Fibroblast of the aortic adventitia (primary cell): ENCODE measurements at places on chromosomes 11 and 22.

DNA sequence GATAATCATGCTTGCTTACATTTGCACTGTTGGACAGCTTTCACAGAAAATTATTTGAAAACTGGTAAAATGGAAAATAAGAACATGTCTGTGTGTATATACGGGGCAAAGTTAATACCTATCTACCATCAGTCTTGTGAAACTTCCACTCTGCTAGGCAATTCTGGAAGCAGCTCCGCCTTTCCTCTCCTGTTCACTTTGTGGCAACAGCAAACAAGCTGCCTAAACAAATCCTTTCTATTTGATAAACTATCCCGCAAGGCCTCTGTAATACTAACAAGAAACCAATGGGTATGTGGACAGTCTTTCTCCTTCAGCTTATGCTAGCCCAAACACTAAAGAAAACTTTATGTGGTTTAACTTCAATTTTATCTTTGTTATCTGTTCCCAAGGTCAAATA is 39.2 kb upstream of the RAPSN start:
- DNase-seq = no peak

- DNase-seq = no peak
Measured at GRCh38 chr22:21099578-21099977, 53.8 kb downstream of the LRRC74B start.

DNA sequence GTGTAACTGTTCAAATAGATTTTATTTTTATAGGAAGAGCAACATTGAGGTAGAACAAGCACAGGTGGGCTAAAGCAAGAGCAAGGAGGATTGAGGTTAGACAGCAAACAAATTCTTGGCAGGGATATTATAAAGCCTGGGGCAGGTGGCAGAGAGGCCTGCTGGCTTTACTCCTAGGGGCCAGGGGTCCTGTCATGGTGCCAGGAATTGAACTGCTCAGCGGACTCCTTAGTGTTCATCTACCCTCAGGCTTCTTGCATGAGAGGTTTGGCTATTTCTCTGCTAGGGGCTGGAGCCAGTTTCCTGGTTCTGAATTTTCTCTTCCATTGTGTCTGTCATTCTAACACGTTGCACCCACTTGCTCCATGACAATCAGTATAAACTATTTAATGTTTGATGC is 217.2 kb upstream of the NCAM1 start:
- no peak for DNase-seq

DNA sequence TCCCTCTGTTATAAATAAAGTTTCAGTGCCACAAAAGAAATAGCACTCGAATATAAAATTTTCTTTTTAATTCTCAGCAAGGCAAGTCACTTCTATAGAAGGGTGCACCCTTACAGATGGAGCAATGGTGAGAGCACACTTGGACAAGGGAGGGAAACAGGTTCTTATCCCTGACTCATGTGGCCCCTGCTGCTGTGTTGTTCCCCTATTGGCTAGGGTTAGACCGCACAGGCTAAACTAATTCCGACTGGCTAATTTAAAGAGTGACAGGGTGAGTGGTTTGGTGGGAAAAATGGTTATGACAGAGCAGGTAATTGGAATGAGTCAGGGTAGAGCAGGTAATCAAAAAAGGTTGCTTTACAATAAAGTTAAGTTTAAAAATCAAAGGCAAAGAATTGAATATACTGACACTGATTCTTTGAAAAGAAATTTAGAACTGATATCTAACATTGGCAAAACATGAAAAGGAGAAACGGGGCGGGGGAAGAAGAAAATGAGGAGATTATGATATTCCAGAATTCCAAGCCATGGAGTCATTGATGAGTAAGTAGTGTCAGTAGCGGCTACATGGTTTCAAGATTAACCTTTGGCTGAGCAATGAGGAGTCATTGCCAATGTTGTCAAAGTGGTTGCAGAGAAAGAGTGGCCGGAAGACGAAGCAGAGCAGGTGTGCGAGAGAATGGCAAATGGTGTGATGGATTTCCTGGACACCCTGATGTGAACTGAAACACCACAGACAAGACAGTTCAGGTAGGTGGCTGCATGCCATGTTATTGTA is 48.4 kb upstream of the MRGPRX1 start:
- DNase-seq = peak; percentile 2

DNA sequence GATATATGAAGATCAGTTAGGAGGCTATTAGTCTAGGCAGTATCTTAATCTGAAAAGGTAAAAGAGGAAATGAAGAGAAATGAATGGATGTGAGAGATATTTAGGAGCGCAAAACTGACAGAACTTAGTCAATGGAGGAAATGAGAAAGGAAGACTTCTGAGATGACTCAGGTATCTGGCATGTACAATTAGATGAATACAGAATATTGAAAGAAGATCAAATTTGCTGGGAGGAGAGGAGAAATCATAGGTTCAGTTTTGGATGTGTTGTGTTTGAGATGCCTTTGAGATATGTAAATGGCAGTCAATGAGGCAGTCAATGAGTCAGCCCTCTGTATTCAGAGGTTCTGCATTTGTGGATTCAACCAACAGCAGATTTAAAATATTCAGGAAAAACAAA is 42.9 kb upstream of the GAB2 start:
- peak; percentile 9 for DNase-seq

- no peak for DNase-seq
Measured at GRCh38 chr11:76601724-76602123, 68.8 kb downstream of the LRRC32 start.

DNA sequence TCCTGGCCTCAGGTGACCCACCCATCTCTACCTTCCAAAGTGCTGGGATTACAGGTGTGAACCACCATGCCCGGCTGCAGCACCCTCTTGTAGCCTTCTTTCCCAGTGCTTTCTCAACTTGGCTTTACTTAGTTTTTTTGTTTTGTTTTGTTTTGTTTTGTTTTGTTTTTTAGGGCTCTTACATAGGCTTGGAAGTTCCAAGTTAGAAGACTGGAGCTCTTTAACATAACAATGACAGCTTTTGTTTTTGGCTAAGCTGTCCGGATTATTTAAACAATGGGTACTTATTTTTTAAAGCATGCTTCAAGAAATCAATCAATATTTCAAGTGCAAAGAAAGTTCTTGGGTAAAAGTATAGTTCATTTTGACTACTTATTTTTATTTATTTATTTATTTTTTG is 25.9 kb downstream of the KMT2A start:
- DNase-seq = no peak

GRCh38 chr11:13115380-13115675 is 106.2 kb downstream of the RASSF10 start:
- no peak for DNase-seq

GRCh38 chr11:124769806-124770774 is 8.0 kb upstream of the ESAM start:
- DNase-seq = no peak

DNA sequence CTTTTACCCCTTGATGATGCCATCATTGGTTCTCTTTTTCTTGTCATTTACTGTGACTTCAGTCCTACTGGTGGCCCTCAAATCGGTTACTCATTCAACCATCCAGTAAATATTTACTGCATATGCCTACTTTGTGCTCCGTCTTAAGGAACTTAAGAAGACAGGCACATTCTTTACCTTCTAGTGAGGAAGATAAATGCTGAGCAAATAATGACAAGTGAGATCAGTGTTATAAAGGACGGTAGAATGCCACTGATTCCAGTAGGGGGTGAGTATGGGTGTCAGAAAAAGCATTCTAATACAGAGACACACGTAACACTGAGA is 1.6 kb downstream of the ANKRD42 start:
- DNase-seq = no peak

DNA sequence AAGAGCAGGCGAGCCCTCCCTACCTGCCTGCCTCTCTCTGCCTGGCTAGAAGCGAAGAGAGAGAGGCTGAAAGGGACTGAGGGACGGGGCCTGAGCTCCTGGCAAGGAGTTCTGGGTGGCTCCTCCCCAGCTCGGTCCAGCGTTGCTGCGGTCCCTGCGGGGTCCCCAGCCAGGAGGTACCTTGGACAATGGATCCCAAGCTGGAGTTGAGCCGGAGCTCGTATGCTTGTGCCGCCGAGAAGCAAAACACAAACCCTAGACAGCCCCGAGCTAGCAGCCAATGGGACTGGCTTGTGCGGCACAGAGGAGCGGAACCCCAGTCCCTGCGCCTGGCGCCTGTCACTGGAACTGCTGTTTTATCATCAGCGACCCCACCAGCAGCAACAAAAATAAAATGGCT is 18.3 kb downstream of the SLC25A18 start:
- no peak for DNase-seq

- DNase-seq = no peak
Measured at GRCh38 chr22:31968022-31968421, 23.7 kb downstream of the YWHAH start.

DNA sequence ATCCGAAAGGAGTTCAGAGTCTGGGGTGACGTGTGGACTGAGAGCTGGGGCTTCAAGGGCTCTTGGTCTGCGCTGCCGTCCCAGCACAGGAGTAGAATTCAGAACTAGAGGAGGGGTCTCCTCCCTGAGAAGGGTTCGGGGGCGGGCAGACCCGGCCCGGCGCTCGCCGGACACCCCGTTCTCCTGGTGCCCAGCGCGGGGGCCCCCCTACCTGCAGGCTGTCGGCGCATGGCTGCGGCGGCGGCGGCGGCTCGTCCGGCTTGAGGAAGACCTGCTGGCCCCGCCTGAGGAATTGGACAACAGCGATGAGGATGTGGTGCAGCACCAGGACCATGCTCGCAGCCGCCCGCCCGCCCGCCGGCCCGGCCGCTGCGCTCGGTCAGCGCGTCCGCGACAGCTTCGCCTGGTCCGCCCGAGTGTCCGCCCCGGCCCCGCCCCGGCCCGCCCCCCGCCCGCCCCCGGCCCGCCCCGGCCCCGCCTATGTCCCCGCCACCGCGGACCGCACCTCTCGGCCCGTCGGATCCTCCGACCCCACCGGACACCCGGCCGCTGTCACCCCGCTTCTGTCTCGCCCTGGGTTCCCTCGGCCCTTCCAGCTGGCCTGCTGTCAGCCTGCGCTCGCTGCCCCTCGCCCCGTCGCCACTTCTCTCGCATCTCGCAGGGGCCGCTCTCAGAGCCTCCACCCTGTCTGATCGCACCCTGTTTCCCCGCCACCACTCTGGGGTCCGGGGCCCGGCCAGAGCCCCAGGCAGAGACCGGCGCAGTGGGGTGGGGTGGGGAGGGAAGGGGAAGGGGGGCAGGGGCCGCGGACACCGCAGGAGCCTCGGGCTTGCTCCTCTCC is 32.0 kb downstream of the PDE2A start:
- DNase-seq = no peak

GRCh38 chr11:86301742-86302091 is 323 bp upstream of the HIKESHI start:
- no peak for DNase-seq

DNA sequence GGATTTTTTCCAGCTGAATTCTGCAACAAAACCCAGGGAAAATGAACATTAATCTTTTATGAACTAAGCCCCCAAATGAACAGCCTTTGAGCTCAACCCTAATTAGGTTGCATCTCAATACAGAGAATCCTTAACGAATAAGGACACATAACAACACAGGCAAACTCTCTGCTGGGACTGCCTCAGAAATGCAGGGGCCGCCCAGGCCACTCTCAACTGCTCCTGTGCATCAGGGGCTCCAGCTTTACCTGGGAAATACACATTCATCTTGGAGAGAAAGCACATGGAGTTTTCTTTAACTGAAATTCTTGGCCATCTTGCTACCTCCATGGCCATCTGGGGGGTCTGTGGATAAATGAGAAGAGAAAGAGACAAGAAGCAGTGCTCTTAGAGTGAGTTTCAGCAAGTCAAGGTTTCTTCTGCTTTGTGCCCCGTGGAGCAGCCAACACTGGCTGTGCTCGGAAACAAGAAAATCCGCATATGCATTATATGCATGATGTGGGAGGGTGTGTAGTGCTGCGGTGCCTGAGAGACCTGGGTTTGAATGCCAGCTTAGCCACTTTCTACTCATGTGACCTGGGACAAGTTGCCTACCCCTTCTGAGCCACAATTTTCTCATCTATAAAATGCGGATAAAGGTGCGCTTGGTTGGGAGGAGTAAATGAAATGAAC is 81.9 kb upstream of the RCN1 start:
- DNase-seq = no peak

GRCh38 chr11:117385906-117386305 is 58.3 kb downstream of the CEP164 start:
- DNase-seq = no peak

DNA sequence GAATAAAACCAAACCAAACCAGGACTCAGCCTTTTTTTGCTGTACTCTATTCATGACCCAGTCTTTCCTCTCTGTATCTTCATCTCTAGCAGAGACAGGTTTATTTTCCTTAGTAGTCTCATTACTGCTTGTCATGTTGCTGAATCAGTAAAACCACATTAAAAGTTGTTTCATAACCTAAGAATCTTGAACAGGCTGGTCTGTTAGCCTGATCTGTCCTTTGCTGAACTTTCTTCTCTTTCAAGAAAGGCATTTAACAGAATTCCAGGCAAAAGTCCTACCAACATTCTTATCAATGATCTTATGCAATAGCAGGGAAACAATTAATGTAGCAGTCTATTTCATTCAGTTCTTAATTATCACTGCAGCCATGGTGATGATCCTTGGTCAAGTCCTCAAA is 197.7 kb downstream of the CASP12 start:
- peak; percentile 61 for DNase-seq

GRCh38 chr22:20494978-20495860 is at the start of gene KLHL22:
Gene KLHL22 (minus strand): TSS chr22:20495795. CDS start chr22:20489211, 6,584 bp downstream.
- peak; percentile 33 for DNase-seq
